ENCODE measurements at places on chromosomes 1 and 21.
A peak's percentile ranks its signal among the peaks of the same experiment; 100 is the strongest.

GRCh38 chr1:37634244-37634991, at the start of gene RSPO1:
Gene RSPO1 (minus strand): TSS chr1:37634892. CDS start chr1:37629661, 5,231 bp downstream.
- no peak for DNase-seq

- DNase-seq, result no peak
These were observed 8.1 kb upstream of the F5 start for GRCh38 chr1:169594391-169594790.

- DNase-seq, result no peak
These were observed 15.5 kb upstream of the MAST2 start for GRCh38 chr1:45787905-45788304.

- no peak for DNase-seq
These were observed 75.4 kb upstream of the VTCN1 start for GRCh38 chr1:117286145-117286544.

GRCh38 chr21:14685568-14685967, 139.5 kb upstream of the SAMSN1 start:
- no peak for DNase-seq

DNA sequence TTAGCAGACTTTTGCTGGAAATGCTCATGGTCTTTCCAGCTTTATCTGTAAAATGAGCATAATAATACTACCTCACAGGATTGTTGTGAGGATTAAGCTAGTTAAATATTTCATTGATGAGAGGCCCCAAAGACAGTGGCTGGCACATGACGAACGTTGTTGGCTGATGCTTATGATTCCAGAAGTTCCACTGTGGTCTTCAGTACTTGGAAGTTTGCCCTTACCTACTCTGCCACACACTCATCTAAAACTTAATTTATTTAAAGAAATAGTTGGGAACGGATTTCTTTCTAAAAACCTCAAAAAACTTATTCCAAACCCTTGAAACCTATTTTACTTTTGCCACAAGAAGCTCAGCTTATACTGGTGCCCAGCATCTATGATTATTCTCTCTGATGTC, 170.7 kb downstream of the DHRS3 start:
- no peak for DNase-seq

GRCh38 chr1:226199971-226200370, 13.4 kb upstream of the ACBD3 start:
- no peak for DNase-seq

DNA sequence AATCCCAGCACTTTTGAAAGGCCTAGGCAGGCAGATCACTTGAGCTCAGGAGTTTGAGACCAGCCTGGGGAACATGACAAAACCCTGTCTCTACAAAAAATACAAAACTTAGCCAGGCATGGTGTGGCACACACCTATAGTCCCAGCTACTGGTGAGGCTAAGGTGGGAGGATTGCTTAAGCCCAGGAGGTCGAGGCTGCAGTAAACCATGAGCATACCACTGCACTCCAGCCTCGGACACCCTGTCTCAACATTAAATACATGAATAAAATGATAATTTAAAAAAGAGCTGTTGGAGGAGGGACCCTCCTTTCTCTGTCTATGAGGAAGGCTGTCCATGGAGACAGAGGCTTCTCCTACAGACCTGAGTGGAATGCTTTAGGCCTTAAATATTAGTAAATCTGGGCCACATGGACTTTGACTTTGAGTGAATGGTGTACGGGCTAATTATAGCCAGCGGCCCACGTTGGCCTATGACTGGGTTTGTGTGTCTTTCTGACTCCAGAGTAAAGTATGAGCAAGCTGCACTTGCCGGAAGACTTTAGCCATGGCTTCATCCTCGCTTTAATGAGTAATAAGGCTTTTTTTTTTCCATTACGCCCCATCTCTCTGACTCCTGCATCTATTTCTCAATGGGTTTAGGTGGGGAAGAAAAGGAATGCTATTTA, 21.3 kb downstream of the RAB3B start:
- DNase-seq, result peak; percentile 73

- no peak for DNase-seq
These were observed 474 bp downstream of the FCRLA start for GRCh38 chr1:161707503-161707902.

- DNase-seq, result no peak
These were observed 599.0 kb downstream of the KIF26B start for GRCh38 chr1:245753807-245754206.

- no peak for DNase-seq
These were observed 117.3 kb downstream of the RHOU start for GRCh38 chr1:228852511-228853088.

DNA sequence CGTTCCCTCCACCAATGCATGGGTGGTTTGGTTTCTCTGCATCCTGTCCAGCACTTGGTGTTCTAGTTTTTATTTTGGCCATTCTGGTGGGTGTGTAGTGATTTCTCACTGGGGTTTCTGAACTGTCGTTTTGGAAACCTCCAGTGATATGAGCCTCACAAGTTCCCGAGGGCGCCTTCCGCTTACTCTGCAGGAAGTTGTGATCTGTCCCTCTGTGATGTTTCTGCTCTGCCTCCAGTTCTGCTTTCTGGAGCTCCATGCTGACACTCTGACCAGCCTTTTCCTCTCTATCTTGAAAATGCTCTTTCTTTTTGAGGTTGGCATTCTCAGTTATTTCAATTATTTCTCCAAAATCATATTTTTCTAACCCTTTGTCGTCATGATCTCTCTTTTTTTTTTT, 111.6 kb downstream of the PLD5 start:
- no peak for DNase-seq

- DNase-seq, result no peak
These were observed 57.0 kb upstream of the TARBP1 start for GRCh38 chr1:234535763-234536515.

GRCh38 chr1:195584870-195585624, 1023.2 kb downstream of the KCNT2 start:
- DNase-seq, result no peak
